ENCODE measurements at places on chromosomes 4 and X.

DNA sequence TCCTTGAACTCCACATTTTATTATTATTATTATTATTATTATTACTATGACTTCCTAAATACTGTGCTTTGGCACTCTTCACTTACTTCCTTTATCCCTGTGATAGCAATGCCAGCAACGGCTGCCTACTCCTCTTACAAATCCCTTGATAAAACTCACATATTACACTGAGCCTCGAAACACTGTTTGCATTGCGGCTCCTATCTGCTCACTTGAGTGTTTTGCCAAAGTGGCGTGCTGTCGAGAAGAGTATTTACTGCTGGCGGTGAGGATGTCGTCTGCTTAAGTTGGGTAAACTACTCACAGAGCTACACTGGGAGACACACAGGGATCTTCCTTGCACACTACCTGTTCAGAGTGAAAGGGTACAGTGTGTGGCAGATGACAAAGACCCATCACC, 143.4 kb upstream of the VCX3A start:
- peak; percentile 22 for DNase-seq

DNA sequence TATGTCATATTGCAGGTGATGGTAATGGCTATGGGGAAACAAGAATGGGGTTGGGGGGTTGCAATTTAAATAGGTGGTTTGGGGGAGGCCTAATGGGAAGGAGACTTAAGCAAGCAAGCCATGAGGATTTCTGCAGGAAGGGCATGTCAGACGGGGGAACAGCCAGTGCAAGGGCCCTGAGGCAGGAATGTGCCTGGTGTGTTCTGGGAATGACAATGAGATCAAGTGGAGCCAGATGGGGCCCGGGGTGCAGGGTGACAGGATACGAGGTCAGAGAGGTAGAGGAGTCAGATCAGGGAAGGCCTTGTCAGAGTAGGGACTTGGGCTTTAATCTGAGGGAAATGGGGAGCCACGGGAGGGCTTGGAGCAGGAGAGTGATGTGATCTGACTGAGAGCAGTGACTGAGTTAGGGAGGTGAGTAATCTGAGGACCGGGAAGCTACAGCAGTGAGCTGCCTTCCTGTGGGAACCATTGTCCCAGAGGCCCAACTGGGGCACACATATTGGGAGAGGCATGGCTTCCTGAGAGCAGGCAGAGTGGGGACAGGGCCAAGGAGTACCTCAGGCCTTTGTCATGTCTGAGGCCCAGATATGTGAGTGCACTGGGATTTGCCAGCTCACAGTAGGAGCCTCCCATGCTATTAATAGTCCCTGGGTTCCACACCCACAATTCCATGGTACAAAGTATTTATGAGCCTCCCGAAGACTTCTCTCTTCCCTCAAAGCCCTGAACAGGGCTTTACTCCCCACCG, 139.8 kb downstream of the BCOR start:
- DNase-seq = no peak

DNA sequence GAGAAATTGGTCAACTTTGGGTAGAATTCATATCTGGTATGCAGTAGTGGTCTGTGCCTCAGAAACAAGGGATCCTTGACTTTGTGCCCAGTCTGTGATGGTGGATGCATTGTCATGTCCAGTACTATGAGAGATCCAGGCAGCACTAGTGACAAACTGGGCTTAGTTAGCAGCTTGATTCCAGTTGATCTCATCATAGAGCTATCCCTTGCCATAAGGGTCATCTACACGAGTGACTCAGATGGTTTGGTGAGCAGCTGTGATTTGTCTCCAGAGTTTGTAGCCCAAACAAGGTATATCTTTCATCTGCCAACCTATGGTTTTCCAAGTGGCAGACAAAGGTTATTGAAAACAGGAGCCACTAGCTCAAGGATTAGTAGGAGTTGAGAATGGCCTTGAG, 298.8 kb downstream of the GBA3 start:
- no peak for DNase-seq

DNA sequence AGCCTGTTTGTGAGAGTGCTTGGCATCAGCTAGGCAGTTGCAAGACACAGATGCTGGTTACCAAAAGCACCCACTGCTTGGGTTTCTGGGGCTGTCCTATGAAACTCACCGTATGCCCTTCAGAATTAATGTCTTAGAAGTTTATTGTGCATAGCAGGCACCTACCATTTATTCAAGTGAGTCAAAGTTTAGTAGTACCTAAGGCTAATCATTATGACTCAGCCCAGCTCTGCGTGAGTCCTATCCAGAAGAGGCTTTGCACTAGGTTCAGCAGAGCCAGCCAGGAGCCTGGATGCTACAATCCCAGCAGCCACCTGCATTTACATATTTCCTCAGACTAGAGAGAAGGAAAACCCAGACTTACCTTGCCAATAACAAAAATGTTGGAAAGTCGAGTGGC, 4.2 kb downstream of the RPS4X start:
- no peak for DNase-seq

DNA sequence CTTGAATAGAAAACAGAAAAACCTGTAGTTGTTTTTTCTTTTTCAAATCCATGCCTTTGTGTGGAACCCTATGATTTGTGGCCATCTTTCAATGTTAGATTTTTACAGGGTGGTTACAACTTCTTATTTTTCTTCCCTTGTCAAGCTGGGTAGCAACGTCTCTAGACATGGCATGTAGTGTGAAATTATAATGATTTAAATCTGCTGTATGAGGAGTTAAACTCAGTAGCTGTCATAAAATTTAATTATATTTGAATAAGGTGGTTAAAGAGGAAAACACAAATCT, 78.1 kb upstream of the CBLL2 start:
- no peak for DNase-seq

DNA sequence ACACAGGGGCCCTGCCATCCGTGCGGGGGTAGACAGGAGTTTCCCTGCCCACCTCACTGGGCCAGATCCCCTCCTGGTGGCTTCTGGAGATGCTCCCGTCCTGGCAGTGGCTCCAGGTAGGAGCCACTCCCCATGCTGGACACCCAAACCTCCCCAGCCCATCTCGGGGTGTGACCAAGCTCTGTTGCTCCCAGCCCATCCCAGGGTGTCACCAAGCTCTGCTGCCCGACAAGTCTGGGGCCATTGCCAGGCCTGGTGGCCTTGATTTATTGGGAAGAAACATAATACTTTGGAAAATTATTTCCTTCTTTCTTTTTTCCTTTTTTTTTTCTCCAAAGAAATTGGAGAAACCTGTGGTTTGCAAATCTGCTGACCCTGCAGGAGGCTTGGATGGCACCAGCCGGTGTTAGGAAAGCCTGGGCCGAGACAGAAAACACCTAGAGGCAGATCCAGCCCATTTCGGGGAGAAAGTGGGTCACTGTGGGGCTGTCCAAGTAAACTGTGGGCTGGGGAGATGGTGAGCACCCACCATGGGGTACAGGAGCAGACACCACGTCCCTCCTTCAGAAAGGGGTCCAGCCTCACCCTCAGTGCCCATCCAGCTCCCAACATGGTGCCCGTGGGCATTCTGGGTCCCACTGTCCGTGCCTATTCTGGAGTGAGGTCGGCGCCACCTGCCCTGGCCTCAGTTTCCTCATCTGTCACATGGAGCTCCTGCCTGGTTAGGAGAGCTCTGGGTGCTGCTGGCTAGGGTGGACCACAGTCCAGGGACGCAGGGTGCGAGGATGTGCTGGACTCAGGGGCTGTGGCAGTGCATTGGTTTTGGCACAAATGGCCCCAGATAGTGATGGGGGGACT, 59.4 kb upstream of the ADRA2C start:
- no peak for DNase-seq

- no peak for DNase-seq
Measured at GRCh38 chr4:8199594-8200301, 658 bp downstream of the SH3TC1 start.

DNA sequence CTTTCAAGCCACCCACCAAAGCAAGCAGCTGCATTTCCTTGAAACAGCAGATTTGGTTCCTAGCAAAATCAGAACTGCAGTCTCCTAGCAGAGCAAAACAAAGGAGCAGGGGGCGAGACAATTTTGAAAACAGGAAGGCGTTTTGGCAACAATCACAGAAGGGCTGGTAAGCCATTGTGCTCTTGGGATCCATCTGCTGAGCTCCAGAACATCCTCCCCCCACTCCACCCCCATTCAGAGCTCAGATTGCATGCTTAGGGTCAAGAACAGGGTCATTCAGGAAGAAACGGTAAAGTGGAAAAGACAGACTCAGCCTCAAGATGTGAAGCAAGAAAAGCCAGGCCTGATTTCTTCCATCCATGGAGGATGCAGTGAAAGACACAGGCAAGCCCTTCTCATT, 7.6 kb upstream of the PCDH19 start:
- no peak for DNase-seq

- peak; percentile 11 for DNase-seq
Measured at GRCh38 chr4:151276787-151277562, at the start of gene PRSS48. Gene PRSS48 (plus strand): TSS chr4:151277161. CDS start chr4:151277173, 12 bp downstream.

- DNase-seq = no peak
Measured at GRCh38 chr4:69649207-69649606, 3.8 kb downstream of the UGT2A1 start.

GRCh38 chrX:39438603-39439602, 637.6 kb downstream of the MID1IP1 start:
- no peak for DNase-seq

GRCh38 chr4:87077914-87078585, 142.4 kb downstream of the KLHL8 start:
- DNase-seq = no peak

DNA sequence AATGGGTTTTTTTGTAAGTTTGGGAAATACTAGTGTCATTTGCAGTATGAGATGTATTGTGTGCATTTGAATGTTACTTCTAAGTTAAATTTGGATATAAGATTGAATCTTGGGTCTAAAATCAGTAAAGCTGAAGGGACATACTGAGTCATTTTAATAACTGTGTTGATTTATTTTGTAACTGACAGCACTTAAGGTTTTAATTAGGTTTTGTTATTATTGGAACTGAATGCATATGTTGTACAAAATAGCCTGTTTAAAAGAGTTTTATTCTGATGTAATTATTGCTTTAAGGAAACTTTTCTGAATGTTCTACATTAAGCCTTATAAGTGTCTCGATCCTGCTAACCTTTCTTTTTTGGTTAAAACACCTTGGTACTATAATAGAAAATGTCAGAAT, 396.6 kb downstream of the MAPK10 start:
- DNase-seq = no peak

- no peak for DNase-seq
Measured at GRCh38 chr4:188408244-188409030, 269.2 kb downstream of the TRIML1 start.

DNA sequence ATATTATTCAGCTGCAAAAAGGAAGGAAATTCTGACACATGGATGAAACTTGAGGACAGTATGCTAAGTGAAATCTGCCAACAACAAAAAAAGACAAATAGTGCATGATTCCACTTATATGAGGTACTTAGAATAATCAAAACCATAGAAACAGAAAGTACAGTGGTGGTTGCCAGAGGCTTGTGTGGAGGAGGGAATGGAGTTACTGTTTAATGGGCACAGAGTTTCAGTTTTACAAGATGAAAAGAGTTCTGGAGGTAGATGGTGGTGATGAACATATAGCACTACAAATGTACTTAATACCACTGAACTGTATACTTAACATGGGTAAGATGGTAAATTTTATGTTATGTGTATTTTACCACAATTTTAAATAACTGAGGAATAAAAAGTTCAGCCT, 212.0 kb upstream of the KLF3 start:
- DNase-seq = no peak

- no peak for DNase-seq
Measured at GRCh38 chr4:100168521-100168920, 21.7 kb downstream of the DDIT4L start.

DNA sequence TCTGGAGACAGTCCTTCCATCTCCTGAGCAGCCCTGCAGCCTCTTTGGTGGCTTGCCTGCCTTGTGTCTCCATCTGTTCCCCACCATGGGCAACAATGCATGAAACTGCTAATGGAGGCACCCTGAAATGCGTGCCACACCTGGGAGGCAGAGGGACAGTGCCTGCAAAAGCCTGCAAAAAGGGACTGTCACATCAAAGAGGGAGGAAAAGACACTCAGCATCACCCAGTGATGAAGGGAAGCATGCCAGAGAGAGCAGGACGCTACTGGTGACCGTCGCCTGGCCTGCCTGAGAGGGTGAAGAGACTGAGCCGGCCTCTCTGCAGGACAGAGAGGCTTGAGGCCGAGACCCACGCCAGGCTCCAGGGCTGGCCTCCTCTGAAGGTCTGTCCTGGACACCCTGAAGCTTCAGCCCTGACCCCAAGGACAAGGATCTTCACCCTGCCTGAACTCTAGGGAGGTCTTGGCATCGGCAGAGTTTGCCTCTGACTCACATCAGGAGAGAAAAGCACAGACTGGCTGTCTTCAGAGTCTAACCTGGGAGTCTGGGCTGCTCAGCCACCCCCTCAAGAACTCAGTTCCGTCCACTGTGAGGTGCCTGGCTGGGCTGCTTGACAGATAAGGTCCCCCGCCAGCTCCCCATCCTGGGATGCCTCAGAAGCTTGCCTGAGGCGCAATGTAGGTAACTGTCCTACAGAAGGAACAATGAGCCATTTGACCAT, 8.1 kb downstream of the ACSL1 start:
- no peak for DNase-seq

DNA sequence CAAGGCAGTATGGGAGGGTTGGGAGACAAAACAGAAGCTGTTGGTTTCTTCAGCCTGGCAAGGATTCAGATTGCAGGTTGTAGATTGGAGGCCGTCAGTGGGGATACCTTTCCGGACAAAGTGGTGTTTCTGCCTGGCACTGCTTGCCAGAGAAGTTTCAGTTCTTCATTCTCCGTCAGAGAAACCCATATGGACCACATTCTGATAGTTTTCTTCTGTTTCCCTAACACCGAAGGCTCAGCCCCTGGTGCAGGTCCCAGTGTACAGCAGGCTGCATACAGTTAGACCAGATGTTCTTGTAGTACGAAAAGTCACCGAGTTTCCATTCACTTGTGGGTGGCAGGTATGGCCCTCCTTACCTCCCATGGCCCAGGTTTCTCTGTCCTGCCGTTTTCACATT, 107.3 kb downstream of the PTTG2 start:
- DNase-seq = no peak

DNA sequence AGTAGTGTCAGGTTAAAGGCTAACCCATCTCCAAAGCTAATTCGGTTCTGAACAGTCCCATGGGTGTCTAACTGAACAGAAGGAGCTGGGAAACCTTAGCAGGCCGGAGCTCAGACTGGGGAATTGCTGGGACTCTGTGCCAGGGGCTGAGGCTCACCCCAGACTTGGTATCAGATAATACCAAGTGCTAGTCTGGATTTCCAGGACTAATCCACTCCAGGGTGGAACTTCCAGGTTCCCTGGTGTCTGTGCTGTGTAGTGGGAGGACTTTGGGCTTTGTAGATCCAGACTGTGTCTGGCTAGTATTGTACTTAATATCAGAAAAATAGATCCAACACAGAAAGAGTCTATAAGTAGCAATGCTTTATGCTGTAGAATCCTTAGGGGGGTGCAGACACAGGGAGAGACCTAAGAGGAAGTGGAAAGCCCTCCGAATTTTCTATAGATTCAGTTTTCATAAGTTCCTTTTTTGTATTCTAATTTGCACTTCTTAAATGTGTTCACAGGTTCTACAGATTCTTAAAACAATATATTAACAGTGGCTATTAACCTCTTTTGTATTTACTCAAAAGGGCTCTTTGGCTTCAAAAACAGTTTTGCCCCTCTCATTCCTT, 4.1 kb downstream of the ZNF827 start:
- DNase-seq = no peak

- DNase-seq = no peak
Measured at GRCh38 chrX:11429538-11430085, 136.4 kb downstream of the AMELX start.

- DNase-seq = no peak
Measured at GRCh38 chr4:79907001-79907400, 166.0 kb downstream of the ANTXR2 start.

GRCh38 chrX:108123591-108124366, 32.2 kb downstream of the ATG4A start:
- no peak for DNase-seq
